ENCODE measurements at places on chromosomes 4 and X. TPM values are rescaled to one million over a fixed set of nuclear protein-coding genes. Genes with fewer than 3 reads are reported as not detected.

The RTL5 gene
- total RNA-seq = 2.7 TPM

The ABCG2 gene
- 1.1 TPM for total RNA-seq

The NAP1L5 gene
- 2.9 TPM for total RNA-seq

The ZCCHC13 gene
- total RNA-seq = not detected

The ITM2A gene
- 0.33 TPM for total RNA-seq
